Fibroblast of the aortic adventitia (primary cell): ENCODE measurements at places on chromosomes 11 and 22. TPM values are rescaled to one million over a fixed set of nuclear protein-coding genes. Genes with fewer than 3 reads are reported as not detected.

GRCh38 chr22:42227435-42227834 lies 43.0 kb downstream of the TCF20 start:
- no peak for DNase-seq

POTEH gene
- total RNA-seq, result not detected in 2 replicates

PGR gene
- total RNA-seq, result 0.16 and 0.63 TPM in 2 replicates

GRCh38 chr11:7657306-7658025 lies 15.8 kb downstream of the CYB5R2 start:
- peak; percentile 87 for DNase-seq

DNA sequence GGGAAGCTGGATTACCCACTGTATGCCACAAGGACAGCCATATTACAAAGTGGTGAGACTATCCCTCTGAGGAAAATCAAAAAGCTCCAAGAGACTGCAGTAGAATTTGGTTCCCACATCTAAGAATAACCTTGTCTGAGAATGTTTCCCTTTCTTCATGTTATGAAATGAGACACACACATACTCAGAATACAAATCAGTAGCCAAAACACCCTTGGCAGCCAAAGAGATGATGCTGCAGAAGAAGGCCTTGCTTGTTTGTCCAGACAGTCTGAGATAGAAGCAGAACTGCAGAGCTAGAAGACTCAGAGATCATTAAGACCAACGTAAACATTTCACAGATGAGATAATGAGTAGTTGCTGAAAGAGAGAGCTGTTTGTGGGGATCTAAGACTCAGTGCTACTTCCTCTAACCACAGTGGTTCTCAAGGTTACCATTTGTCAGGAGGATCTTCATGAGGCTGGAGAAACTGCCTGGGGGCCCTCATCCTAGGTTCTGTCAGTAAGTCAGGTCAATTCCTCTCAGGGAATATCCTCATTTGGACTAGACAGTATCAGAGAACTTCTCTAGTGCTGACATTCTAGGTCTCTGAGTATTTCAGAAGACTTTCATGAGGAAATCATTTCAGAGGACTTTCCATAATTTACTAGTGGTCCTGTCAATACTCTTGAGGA lies 38.9 kb downstream of the RELT start:
- peak; percentile 71 for DNase-seq

DNA sequence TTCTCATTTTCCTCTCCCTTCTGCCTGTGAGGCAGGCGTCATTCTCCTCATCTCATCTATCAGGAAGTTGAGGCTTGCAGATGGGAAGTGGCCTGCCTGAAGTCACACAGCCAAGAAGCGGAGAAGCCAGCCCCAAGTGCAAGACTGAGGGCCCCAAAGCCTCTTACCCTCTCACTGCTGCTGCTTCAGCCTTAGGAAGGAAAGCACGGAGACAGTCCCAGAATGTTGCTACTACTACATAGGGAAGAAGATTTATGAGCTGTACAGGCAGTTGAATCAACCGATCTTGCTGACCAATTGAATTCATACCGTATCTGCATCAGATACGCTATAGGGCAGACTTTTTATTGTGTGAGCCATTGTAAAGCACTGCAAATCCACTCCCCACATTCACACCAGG lies 89.0 kb downstream of the CWC15 start:
- no peak for DNase-seq

DNA sequence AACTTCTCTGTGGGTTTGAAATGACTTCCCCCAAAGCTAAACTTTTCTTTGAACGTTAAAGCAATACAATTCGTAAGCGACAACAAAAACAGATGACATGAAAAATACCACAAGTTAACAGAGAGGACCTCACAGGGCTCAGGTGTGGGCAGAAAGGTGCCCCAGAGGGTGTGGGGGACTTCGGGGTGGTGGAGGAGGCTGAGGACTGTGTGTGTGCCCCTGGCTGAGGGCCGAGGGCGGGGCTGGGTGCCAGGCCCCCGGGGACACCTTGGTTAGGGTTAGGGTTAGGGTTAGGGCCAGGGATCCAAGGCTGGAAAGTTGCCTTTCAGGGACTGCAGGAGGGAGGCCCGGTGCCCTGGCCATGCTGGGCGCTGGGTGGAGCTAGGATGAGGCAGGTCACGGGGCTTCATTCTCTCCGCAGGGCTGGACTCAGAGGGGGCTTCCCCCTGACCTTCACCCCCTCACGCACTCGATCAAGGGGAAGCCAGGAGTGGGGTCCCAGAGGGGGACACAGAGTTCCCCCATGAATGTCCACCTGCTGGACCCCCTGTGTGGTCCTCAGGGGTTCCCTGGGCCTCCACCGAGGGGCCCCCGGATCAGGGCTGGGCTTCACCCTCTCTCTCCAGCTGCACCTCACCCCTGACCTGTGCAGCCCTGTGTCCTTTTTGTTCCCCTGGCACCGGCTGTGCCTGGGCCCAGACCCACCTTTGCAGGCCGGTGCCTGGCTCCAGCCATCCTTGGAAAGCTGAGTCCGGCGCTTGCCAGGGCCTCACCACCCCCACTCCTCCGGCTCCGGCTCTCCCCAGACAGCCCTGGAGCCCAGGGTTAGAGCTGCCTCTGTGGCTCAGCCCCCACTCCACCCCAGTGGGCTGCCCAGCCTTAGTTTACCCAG lies 7.0 kb downstream of the TNNI2 start:
- no peak for DNase-seq

GRCh38 chr11:59801981-59802638 lies 8.5 kb downstream of the MRPL16 start:
- DNase-seq, result no peak

PIWIL4 gene
- total RNA-seq, result 2.7 and 5.6 TPM in 2 replicates

OR52A5 gene
- not detected in 2 replicates for total RNA-seq

GRCh38 chr11:123221096-123221561 lies 26.1 kb upstream of the CLMP start:
- peak; percentile 40 for DNase-seq

DNA sequence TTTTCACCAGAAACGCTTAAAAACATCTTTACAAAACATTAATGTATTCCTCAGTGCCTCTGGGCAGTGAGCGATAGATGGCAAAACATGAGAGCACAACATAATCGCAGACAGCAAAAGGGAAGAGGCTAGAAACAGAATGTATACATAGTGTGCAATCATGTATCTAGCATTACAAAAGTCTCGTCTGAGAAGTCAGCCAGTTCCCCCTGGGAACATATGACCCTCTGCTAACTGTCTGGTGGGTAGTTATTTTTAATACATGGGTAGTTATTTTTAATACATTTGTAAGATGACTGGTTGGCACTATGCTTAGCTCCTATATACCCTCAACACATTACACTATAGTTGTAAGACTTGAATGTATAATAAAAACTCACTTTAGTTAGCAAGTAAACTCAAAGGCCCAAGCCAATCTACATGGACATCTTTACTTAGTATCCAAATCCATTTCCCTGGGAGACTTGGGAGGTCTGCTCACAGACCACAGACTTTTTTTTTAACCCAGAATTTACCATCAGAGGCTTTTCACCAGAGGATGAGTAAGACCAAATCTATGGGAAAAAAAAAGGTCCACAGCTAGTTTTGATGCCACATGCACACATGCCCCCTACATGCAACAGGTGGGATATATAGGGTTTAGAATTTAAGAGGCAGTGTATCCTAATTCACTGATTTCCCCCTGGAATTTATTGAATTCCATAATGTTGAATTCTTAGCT lies 71.7 kb downstream of the AMBRA1 start:
- peak; percentile 23 for DNase-seq
